ENCODE measurements at places on chromosomes 3 and 15. TPM values are rescaled to one million over a fixed set of nuclear protein-coding genes. Genes with fewer than 3 reads are reported as not detected.

Gene SUCLG2
- 77.4 TPM for polyA plus RNA-seq

Gene DAZL
- not detected for polyA plus RNA-seq

Gene LINGO1
- 16.6 TPM for polyA plus RNA-seq

- DNase-seq = no peak
Measured at GRCh38 chr15:85889956-85890619, 95.4 kb upstream of the KLHL25 start.
